ENCODE measurements at places on chromosomes 13 and 19.

DNA sequence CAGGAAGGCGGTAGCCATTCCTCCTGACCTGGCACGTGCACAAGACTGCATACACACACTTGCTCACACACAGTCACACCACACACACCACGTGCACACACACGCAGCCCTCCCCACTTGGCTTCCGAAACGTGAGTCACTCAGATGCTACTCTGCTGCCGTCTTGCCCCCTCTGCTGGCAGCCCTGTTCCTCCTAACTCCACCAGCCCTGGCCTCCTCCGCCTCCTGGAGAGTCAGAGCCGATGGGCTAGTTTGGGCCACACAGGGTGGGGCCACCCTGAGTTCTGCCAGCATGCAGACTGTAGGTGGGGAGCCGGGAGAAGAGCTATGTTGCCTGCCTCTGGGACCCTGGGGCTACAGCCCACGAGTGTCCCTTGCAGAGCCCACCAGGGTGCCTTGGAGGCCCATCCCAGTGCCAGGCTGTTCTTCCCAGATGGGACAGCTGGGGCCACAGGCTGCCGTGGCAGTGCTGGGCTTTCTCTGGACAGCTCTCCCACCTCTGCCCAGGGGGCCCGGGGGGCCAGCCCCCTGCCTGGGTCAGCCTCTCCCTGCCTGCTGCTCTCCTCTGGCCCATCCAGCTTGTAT is 12.1 kb downstream of the PIN1 start:
- DNase-seq, result no peak

- DNase-seq, result peak; percentile 18
These were observed 8.0 kb downstream of the DNASE2 start for GRCh38 chr19:12872941-12873890.

DNA sequence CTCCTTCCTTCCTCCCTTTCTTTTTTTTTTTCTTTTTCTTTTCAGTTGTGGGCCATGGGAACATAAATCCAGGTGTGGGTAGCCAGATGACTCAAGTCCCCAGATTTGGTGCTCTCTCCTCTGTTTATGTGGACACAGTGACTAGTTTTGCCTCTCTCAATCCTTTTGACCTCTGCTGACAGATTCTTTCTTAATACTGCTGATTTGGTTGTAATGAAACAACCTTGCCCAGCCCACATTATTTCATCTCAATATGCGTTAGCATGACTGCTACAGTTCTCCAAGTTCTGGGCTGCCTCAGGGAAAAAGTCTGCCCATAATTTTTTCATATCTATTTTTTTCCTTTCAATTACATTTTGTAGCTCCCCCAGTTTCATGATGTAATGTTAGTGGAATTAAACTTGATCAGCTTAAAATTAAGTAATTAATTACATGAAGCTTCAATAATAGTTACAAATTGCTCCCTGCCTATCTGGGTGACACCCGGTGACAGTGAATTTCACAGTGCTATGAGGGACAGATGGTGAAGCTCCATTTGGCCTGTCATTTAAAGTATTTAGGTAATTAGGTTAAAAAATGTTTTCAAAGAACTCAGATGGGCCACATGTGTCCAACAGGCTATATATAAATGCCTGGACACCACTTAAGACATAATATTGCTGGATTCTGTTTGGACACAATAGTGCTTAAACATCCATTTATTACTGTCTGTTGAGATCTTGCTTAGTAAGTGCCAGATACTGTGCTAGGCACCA is 118.8 kb upstream of the FRY start:
- no peak for DNase-seq

- no peak for DNase-seq
These were observed 34.5 kb downstream of the ZMYM2 start for GRCh38 chr13:19993024-19993423.

DNA sequence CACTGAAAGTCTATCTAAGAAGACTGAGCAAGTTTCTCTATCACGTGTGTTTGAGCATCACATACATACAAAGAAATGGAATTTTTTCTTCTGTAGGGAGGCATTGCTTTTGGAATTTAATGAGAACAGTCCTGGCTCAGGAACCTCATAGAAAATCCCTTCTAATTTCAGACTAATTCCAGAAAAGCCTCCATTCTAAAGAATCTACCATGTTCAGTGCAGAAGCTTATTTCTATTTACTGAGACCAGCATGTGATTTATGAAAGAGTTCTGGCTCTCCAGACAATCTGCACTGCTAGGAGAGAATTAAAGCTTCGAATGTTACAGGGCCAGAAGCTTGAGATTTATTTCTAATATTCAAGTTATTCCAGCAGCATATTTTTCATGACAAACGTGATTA is 186.8 kb downstream of the TBC1D4 start:
- DNase-seq, result no peak

DNA sequence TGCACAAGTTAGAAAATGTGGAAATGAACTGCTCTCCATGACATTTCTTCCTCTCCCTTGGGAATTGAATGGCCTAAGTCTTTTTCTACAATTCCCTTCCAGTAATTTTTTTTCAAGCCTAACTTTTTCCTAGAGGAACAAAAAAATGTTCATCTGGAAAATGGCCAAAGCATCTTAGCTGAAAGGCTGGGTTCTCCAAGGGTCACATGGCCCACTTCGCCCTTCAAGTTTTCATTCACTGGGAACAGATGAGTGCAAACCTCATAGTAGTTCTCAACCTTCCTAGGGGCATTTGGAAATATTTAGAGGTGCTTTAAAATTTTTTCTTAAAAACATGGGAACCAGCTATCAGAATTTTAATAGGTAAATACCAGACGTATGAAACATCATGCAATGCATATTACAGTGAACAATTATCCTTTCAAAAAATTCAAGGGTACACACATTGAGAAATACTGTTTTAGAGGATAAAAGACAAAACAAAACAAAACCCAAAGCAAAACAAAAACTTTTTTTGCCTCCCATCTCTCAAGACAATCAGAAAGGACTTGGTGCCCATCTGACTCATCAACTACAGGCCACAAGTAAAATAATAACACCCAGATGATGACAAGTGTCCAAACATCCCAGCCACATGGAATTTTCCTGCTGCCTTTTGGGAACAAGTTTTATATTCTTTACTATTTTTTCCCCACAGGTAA is 208.8 kb downstream of the SLITRK6 start:
- no peak for DNase-seq

DNA sequence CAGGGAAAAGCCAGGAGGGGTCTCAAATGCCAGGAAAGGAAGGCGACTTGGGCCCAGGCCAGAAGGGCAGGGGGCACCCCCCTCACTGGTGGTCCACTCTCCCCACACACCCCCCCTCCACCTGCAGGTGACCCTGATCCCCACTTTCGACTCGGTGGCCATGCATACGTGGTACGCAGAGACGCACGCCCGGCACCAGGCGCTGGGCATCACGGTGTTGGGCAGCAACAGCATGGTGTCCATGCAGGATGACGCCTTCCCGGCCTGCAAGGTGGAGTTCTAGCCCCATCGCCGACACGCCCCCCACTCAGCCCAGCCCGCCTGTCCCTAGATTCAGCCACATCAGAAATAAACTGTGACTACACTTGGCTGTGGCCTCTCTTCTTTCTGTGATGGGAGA is 14.9 kb downstream of the MAP1S start:
- no peak for DNase-seq

- no peak for DNase-seq
These were observed 1.1 kb downstream of the SLITRK1 start for GRCh38 chr13:83881140-83881684.

DNA sequence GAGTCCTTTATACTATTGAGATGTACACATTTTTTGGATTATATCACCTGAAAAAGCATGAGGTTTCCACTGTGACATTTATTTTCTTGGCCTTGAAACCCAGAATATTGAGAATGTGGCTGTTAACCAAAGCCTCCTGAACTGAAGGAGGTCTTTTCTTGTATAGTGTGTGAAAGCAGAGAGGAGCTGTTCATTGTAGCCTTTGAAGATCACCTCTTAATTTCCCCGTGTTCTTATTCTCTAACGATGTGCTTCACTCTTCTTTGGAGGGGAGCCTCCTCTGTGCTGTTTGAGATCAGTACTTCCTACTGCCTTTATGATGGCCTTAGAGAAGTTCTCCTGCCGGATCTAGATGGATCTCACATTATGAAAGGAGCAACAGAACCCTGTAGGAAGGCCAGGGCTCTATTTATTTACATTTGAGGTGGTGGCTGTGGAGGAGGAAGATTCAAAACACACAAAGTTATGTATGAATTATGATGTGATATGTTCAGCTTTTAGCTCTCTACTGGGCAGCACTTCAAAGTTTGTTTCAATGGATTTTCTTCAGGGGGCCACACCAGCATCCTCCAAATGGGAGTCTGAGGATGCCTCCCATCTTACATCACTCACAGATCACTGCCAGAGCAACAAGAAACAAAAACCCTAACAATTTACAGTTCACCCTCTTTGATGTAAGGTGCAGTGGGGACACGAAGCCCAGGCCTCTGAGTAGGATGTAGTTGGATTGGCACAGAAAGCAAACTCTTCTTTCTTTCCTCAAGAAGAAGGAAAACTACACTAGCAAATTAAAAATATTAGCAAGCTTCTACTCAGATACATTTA is 322.3 kb downstream of the DLEU7 start:
- DNase-seq, result no peak

DNA sequence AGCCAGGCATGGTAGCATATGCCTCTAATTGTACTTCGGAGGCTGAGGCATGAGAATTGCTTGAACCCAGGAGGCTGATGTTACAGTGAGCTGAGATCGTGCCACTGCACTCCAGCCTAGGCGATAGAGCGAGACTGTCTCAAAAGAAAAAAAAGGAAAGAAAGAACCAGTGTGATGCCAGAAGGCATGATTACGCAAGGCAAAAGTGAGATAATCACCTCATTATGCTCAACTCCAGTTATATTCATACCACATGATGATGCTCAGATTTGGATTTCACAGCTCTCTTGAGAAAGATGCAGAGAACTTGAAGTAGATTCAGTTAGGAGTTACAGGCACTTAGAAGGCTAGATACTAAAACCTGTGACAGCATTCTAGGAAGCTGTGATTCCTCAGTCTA is 21.8 kb downstream of the RCBTB1 start:
- DNase-seq, result no peak

DNA sequence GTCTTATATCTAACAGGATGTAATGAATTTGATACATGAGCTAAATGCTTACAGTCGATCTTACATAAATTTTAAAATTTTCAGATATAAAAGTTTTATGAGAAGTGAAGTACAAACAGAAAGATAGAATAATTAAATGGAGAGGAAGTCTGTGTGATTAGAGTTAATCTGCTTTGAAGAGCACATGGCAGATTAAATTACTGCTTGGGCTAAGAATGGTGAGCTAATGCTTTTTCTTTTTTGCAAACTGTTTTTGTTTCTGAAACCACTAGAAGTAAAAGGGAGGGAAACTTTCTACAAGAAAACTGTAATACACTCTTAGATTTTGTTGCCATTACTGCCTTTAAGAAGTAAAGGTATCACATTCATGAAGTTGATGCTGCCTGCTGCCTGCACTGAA is 96.3 kb upstream of the SPRY2 start:
- no peak for DNase-seq

GRCh38 chr13:58566176-58566575 is 934.6 kb downstream of the PCDH17 start:
- no peak for DNase-seq

GRCh38 chr13:111962431-111962891 is 104.5 kb upstream of the SOX1 start:
- DNase-seq, result no peak

- no peak for DNase-seq
These were observed at the start of gene CAMSAP3 for GRCh38 chr19:7595466-7596133. TSS of gene CAMSAP3 (plus strand) at chr19:7595863. CDS start at chr19:7596003, 140 bp downstream.

GRCh38 chr19:5484398-5485285 is 29.4 kb downstream of the ZNRF4 start:
- no peak for DNase-seq

DNA sequence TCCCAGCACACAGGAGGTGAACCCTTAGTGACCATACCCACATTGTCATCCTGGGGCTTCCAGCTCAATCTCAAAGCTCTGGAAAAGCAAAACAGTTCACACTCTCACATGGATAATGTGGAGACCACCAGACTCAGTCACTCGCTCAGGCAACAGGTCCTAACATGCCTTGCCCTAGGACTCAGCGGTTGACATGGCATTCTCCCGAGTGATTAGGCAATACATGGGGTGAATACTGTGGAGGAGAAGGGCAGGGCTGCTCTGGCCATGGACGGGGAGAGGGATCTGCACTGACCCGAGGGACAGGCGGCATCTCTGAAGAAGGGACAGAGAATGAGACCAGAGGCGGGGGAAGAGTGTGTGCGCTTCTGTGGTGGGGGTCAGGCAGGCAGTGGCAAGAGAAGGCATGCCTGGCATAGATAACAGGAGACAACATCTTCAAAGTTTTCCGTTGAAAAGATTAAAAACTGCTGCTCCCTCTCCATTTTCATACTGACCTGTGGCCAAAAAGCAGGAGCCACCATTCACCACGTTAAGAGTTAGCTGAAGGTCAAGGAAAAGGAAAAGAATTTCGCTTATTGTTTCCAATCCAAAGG is 44.5 kb upstream of the EPHX3 start:
- no peak for DNase-seq

DNA sequence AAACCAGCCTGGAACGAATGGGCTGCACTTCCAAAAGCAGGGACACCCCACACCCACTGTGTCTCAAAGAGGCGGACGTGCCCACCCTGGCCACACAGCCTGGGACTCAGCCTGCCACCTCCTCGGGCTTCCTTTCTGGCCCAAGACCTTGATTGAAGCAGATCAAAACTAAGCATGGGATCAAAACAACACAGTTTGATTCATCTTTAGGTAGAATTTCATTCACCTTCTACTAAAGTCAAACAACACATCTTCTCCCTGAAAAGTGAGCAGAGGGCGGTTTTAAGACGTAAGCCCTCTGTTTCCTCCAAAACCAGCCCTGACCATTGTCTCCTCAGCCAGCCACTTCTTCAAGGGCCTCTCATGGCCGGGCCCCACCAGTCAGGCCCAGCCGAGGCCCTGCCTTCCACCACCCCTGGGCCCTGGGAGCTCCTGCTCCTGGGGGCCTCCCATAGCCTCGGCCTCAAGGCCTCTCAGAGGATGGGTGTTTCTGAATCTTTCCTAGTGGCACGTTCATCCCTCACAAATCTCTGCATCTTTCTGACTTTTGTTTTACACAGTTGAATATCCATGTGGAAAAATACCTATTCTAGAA is 6.3 kb upstream of the F10 start:
- no peak for DNase-seq

DNA sequence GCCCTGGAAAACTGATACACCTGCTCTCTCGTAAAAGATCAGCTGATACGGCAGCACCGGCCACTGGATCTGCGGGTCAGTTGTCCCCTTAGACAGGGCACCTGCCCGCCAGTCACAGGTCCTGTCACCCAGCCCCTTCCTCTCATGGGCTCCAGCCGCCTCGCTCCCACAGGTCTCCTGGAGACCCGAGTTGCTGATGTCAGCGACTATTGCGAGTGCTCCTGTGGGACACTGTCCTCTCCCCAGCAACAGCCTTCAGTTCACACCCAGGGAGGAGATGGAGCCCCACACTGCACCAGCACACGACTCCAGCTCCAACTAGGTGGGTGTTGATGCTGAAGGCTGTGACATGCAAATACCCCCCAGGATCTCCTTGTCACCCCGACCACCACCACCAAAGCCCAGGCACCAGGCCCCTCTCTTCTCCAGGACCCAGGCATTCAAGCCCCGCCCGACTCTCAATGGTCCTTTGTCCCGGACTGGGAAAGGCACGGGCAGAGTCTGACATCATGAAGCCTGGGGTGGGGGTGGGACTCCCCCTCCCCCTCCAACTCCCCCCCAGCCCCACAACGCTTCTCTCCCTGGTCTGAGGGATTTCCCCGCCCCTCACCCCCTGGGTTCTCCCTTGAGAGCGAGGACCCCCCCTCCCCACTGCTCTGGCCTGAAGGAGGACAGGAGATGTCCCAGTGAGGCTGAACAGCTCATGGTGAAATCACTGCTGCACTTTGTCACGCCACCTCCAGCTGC is 1.4 kb upstream of the MAG start:
- no peak for DNase-seq

All from NCI-H1048 (cell line).